ENCODE measurements at places on chromosomes 6 and 20.
A peak's percentile ranks its signal among the peaks of the same experiment; 100 is the strongest.

DNA sequence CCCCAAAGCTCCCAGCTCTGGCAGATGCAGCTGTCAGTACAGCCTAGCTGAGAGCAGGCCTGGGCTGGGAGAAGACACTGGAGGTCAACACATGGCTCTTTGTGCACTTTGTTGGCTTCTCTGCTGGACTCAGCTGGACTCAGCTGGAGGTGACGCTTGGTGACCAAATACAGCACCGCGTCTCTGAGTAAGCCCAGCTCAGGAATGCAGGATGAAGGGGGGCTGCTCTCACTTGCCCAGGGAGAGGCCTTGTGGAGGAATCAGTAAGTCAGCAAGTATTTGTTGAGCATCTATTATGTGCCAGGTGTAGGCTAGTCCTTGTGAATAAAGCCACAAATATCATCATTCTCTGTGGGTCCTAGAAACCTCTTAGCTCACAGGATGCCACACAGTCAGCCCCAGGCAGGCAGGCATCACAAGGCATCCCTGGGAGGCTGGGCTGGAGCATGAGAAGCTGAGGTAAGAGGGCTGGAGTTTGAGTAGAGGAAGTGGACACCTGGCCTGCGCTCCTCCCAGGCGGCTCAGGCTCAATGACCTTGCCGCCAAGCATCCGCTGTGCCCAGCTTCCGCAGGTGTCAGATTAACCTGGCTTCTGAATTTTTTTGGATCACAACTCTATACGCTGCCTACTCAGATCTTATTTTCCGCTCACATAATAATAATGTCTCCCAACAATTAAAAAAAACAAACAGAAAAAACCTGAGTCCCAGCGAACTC is 95.4 kb downstream of the TMEM170B start:
- DNase-seq: no peak

- no peak for DNase-seq
Observed at GRCh38 chr6:53189554-53189953, 40.9 kb upstream of the GCM1 start.

GRCh38 chr20:56222945-56223344 is 25.6 kb upstream of the MC3R start:
- DNase-seq: no peak

DNA sequence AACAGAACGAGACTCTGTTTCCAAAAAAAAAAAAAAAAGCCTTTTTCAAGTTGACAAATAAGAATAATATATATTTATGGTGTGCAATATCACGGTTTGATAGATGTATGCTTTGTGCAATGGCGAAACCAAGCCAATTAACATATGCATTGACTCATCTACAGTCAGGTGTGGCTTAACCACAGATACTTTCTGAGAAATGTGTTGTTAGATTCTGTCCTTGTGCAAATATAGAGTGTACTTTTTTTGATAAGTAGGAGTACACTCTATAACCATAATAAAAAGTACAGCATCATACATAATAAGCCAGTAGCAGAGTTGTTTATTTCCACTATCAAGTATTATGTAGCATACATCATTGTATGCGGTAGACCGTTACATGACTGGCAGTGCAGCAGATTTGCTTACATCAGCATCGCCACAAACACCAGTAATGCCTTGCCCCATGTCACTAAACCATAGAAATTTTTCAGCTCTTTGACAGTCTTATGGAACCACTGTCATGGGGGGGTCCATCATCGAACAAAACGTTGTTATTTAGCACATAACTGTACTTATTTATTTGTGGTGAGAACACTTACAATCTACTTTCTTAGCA is 59.2 kb downstream of the TMEM170B start:
- no peak for DNase-seq

GRCh38 chr6:98027898-98028297 is 744.9 kb upstream of the MMS22L start:
- DNase-seq: no peak

DNA sequence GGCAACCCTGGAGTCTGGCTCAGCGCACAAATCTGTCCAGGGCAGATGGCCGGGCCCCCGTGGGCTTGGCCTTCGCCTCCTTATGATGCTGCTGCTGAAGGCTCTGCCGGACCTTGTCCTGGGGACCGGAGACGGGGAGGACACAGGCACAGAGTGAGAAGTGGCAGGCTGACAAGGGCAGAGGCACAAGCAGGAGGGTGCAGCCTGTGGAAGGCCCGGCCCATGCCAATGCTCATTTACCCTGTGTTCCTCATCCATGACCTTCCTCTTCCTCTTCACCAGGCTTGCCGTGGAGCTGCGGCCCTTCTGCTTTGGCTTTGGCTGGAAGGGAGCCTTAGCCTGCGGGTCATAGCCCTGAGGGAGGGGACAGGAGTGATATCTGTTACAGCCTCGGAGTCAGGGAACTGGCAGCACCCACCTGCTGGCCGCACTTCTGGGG is 2.4 kb downstream of the B3GALT4 start:
- no peak for DNase-seq

DNA sequence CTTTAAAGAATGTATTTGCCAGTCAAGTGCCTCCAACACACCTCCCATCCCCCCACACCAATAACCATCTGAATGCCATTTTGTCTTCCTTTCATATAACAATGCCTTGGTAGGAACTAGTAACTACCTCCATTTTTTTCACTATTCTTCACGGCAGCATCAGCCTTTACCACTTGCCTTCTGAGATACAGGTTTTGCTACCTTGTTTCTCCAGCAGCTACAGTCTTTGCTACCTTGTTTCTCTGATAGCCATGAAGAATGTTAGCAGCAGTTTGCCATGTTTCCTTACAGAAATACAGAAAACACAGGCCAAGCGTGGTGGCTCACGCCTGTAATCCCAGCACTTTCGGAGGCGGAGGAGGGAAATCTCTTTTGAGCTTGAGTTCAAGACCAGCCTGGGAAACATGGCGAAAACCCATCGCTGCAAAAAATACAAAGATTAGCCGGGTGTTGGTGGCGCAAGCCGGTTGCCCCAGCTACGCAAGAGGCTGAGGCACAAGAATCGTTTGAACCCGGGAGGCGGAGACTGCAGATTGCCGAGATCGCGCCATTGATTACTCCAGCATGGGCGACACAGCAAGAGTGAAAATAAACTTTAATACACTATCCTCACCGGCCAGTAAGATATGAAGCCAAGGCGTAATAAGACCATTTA is 100.9 kb downstream of the HFE start:
- DNase-seq: peak; percentile 86

GRCh38 chr6:108561742-108562502 is 1.2 kb downstream of the FOXO3 start:
- DNase-seq: no peak

- DNase-seq: no peak
Observed at GRCh38 chr20:50216543-50217206, 26.0 kb downstream of the CEBPB start.

GRCh38 chr6:35751594-35751993 is 14.8 kb downstream of the ARMC12 start:
- no peak for DNase-seq

DNA sequence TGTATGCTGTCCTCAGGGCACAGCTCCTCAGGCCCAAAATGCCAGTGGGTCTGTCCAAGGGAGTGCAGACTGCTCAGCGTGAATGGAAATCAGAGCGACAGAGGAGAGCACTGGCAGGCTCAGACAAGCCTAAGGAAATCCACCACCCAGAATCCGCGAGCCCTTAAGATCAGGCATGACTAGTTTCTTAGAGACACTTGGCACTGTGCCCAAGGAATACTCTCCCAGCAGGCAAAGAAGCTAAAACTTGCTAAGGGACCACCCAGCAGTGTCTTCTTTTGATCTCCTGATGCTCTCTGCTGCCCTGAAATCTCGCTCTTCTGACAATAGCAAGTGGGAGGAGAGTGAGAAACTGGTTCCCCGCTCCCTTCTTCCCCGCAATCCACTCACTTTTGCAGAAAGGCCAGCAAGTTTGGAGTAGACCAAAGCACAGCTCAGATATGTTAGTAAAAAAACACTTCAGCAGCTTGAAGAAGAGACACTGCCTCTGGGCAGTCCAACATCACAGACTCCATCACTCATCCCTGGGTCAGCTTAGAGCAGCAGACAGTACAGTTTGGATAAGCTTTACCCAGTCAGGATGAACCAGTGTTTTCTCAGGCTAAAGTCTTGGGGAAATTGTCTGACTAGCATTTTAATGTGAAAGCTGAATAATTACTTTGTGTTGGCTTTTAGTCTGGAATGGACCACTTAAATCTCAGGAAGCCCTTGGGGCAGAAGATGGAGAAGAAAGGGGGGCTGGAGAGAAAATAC is 32.4 kb downstream of the TRAF3IP2 start:
- DNase-seq: no peak

DNA sequence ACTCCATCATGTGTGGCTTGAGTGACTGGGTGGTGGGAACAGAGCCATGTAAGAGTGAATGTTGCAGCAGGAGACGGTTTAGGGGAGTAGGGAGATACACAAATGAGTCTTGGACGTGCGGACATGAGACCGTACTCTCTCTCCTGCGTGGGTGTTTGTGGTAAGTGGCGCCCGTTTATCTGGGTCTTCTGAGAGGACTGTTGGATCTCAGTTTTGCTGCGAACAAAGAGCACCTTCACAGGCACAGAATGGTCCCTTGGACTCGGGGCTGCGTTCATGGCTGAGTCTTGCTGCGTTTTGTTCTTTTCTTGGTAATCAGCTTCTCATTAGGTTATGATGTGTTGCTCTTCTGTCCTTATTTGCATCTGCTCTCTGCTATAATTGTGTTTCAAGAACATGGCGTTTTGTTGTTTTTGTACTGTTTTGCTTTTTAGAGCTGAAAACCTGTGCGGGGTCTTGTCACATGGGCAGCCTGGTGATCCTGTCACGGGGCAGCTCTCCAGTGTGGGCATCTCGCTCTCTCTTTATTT is 28.5 kb downstream of the STK35 start:
- DNase-seq: no peak

DNA sequence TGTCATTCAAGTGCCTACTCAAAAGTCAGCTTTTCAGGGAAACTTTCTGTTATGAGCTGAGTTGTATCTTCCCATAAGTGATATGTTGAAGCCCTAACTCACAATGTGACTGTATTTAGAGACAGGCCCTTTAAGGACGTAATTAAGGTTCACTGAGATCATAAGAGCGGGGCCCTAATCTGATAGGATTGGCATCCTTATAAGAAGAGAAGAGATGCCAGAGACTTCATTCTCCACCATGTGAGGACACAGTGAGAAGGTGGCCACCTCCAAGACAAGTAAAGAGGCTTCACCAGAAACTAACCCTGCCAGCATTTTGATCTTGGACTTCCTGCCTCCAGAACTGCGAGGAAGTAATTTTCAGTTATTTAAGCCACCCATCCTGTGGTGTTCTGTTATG is 12.7 kb upstream of the SMLR1 start:
- DNase-seq: no peak

GRCh38 chr6:137910843-137911456 is 43.9 kb downstream of the TNFAIP3 start:
- DNase-seq: peak; percentile 54

- no peak for DNase-seq
Observed at GRCh38 chr6:115983998-115984397, 76.7 kb downstream of the FRK start.

GRCh38 chr6:85261271-85261670 is 188.6 kb upstream of the NT5E start:
- DNase-seq: no peak

GRCh38 chr6:155174576-155175211 is 89.1 kb upstream of the CLDN20 start:
- DNase-seq: peak; percentile 93

DNA sequence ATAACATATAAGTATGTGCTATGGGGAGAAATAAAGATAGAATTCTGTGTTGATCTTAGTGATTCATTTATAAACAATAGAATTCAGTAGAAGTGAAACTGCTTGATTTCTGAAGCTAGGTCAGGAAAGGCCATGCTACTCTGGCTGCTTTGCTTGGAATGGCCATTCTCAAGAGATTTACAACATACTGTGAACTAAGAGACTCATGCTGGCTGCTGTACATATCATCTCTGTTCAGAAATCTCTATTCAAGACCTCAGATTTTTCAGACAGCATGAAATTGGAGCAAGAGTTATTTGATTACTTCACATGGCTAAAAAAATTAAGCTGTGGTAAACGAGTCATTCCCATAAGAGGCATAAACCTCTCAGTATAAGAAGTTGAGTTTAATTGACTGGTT is 662.6 kb downstream of the BCKDHB start:
- DNase-seq: no peak

DNA sequence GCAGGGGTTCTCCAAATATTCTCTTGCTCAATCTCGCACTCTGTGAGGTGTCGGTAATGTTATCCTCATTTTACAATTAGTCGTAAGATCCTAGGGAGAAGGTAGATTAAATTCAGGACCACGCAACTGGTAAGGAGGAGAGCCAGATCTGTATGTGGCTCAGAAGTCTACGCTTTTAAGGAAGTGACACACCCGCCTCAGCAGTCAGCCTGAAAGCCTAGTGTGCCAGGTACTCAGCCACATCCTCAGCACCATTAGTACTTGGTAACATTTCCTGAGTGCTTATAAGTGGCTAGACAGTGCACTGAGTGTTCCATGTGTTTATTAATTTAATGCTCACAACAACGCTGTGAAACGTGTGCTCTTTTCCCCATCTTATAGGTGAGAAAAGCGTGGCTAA is 63.7 kb downstream of the DHX35 start:
- DNase-seq: no peak

DNA sequence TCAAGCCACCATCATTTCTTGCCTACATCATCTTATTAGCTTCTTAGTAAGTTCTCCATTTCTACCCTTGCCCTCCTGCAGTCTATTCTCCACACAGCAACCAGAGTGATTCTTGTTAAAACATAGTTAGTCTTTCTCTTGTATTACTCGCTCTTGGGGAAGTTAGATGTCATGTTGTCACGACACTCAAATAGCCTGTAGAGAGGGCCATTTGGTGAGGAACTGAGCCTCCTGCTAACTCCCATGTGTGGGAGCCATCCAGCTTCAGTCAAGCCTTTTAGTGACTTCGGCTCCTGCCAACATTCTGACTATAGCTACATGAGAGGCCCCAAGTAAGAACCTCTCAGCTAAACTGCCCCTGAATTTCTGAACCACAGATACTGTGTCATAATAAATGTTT is 395.4 kb downstream of the CDC5L start:
- no peak for DNase-seq

DNA sequence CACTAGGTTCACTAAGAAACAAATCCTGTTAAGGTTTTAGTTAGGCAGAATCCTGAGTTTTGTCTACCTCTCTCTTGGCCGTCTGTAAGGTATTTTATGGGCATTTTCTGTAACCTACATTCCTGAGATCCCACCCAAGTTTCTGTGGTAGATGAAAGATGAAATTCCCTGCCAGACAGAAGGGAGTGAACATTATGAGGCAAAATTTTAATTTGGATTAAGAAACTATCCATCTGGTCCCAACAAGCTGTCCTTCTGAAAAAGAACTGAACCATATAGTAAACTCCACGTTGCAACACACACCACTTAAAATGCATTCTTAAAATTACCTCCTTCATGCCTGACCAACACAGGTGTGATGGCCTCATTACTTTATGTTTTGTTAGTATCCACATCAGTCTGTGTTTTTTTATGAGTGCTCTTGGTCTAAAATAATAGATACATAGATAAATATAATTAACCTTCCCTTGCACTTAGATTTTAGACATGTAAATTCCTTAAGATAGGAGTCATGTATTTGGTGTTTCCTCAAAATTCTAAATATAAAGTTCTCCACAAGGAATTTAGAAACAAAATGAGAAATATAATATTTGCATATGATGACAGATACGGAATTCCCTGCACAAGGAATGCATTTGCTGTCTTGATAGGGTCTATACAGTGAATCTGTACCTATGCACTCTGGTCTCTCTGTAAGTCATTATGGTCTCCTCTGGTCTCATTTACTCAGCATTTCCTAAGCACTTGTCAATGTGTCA is 86.5 kb downstream of the CHD6 start:
- no peak for DNase-seq
